ENCODE measurements at places on chromosomes 13 and 19.

DNA sequence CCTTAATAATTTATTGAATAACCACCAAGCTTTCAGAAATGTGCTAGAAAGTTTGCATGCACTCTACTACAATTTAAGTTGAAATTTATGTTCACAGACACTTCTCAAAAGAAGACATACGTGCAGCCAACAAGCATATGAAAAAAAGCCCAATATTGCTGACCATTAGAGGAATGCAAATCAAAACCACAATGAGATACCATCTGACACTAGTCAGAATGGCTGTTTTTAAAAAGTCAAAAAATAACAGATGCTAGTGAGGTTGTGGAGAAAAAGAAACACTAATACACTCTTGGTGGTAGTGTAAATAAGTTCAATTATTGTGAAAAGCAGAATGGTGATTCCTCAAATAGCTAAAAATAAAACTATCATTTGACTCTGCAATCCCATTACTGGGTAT, 308.8 kb upstream of the PCDH9 start:
- no peak for DNase-seq

- no peak for DNase-seq
These were observed 1217.5 kb downstream of the DIAPH3 start for GRCh38 chr13:58946274-58946673.

DNA sequence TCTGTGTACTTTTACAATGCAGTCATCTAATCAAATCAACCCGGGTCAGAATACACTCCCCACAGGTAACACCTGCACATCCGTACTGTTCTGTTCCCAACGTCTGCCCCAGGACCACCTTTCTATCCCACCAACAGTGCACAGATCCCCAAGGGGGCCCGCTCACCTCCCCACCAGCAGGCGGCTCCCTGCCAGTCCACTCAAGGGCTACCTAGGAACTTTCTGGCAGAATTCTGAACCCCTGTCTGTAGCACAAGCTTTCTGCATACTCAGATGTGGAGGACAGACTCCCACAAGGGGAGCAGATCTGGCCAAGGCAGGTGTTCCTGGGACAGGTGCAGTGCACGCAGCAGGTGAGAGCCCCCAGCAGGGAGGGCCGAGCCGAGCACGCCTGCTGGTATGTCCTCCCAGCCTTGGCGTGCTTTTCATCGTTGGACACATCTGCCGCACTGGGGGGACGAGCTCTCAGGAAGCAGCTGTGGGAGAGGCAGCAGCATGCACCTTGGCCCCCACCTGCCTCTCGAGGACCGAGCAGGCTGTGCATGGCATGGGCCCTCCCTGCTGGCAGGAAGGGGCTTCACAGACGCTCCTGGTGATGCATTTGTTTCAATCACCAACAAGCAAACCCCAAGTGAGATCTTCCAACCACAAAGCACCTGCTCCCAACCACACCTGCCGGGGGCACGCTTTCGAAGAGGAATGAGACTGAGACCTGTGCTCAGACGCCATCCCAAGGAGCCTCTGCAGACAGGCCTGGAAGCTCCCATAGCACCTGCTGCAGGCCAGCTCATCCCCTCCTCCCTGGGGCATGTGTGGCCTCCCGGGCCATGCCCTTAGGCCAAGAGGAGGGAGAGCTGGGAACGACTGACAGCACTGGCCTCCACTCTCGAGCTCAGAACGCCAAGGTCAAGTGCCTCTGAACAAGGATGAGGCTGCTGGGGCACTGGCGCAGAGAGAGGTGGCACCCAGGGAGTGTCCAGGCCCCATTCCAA, 35.9 kb downstream of the RAB20 start:
- no peak for DNase-seq

- DNase-seq: peak; percentile 58
These were observed 2.8 kb downstream of the ZFP36 start for GRCh38 chr19:39409208-39410016.

DNA sequence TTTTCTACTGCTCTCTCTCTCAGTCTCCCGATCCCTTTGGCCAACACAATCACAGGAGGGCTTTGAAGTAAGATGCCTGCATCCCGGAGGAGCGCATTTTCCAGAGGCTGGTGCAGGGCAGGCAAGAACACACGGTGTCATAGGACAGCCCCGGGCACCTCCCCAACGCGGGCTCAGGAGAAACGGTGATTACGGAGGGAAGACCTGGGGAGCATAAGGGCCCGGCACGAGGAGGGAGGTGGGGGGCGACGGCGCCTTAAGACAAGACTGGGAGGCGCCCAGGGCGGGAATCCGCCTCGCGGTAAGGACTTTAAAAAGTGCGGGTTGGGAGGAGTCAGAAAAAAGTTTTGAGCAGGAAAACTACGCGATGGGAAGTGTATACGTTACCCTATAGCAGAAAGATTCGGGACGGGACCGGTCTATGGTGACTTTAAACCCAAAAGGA, 18.7 kb upstream of the ZNF888 start:
- DNase-seq: no peak

- no peak for DNase-seq
These were observed 9.9 kb downstream of the PTH2 start for GRCh38 chr19:49413348-49413747.

DNA sequence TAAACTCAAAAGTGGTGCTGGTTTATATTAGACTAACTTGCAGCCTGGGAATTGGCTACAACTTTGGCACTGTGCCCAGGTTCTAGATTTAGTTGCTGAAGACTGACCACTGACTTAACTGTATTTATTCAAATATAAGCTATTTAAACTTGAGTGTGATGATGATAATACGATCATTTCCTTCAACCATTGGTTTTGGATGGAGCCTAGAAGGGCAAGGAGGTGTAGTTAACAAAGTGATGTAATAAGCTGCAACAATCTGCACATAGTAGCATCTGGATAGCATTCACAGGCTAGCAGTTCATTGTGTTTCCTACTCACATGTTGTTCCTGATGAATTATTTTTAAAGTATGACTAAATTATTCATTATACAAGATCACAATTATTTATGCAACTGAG, 55.2 kb upstream of the DACH1 start:
- no peak for DNase-seq

DNA sequence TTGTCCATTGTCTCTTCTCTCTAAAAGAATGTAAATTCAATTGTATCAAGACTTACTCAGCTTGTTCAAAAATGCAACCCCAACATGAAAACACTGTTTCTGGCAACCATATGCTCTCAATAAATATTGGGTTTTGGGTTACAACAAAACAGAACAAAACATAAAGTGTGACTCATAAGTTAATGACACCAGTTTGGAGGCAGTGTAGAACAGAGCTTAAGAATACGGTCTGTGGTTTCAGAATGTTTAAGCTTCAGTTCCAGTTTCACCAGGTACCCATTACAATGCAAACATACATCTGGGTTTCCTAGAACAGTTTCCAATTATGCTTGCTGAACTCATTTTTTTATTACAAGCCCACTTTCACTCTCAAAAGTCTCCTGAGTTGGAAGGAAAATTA, 285.8 kb upstream of the PCDH9 start:
- no peak for DNase-seq

- DNase-seq: no peak
These were observed 4.5 kb downstream of the ADAT3 start for GRCh38 chr19:1909761-1910080.

GRCh38 chr13:112849500-112849899, 119.5 kb upstream of the MCF2L start:
- no peak for DNase-seq

DNA sequence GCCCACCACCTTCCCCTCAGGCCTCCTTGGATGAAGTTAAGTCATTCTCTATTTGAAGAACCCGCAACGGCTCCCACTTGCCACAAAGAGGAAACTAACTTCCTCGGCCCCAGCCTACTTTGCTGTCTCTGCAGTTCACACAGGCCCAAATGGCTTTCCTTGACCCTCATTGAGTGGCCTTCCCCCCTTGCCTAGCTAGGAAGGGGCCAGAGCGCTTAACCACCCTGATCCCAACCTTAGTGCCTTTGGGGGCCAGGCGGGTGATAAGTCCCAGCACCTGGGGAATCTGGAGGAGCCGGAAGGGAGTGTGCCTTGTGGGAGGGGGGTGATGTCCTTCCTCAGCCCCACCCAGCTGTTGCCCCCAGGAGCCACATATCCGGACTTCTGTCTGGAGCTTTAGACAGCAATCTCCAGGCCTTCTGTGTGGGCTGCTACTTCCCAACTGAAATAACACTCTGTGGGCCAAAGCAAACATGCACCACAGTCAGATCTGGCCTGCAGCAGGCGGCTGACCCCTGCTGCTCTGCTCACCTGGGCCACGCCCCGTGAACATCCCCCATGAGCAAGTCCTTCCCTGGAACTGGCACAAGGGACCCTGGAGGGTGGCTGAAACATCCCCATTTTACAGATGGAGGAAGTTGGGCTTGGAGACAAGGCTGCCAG, 10.5 kb downstream of the NECTIN2 start:
- DNase-seq: no peak

Data from stimulated activated CD4-positive, alpha-beta T cell treated with anti-CD3 and anti-CD28 coated beads, Interleukin-1b, Interleukin-23, amount 100 ng/mL, for 1 hour (primary cell).